ENCODE measurements at places on chromosomes 2 and 18. TPM values are rescaled to one million over a fixed set of nuclear protein-coding genes. Genes with fewer than 3 reads are reported as not detected.

DNA sequence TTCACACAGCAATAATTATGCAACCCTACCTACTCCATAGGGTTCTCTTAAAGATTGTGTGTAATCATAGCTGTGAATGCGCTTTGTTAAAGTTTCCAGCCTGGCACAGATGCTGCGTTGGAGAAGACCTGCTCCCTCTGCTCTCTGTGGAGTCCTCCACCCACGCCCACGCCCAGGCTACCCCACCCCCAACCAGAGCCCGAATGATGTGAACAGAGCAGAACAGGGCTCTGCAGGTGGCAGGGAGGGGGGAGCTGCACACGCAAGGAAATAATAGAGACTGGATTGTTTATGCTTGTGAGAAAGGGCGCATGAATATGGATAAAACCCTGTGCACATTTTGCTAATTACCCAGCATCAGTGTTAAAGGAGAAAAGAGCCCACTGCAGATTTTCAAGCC, 447.5 kb downstream of the BCL11A start:
- DNase-seq = no peak

DNA sequence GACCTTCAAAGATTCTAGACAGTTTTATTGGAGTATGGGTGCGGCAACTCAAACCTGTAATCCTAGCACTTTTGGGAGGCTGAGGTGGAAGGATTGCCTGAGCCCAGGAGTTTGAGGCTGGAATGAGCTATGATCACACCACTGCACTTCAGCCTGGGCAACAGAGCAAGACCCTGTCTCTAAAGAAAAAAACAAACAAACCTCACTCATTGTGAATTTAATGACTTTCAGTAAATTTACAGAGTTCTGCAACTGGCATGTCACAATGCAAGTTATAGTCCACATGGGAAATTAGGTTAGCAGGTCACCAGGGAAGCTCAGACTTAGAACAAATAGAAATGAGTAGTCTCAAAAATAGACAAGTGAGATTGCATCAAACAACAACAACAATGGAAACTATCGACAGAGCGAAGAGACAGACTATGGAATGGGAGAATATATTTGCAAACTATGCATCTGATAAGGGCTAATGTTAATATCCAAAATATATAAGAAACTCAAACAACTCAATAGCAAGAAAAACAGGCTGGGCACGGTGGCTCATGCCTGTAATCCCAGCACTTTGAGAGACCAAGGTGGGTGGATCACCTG, 6.7 kb upstream of the NRBP1 start:
- DNase-seq = no peak

The IL1F10 gene
- not detected for total RNA-seq

The EPHA4 gene
- total RNA-seq = 3.5 TPM

DNA sequence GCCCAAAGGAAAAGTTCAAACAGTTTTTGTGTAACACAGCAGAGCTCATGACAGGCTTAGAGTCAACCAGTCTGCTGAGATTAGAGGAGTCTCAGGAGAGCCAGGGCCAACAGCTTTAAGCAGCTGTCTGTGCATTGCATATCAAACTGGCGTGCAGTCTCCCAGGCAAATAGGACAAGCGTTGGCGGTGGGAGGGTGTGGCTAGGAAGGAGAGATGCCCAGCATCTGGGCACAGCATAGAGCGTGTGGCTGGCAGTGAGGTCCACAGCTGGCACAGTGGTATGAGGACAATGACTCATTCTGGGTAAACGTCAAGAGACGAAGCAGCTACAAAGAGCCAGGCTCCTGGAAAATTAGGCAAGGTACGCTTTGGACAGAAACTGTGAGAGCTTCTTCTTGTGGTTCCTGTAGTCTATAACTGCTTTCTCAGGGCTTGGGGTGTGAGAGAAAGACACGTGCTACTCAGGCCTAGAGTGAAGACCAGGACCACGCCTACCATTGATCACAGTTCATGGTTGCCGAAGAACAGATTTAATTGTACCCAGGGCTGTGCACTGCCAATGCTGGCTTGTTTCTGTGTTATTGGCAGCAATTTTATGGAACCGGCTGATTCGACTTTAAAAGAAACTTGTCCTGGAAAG, 14.8 kb downstream of the ZAP70 start:
- no peak for DNase-seq

DNA sequence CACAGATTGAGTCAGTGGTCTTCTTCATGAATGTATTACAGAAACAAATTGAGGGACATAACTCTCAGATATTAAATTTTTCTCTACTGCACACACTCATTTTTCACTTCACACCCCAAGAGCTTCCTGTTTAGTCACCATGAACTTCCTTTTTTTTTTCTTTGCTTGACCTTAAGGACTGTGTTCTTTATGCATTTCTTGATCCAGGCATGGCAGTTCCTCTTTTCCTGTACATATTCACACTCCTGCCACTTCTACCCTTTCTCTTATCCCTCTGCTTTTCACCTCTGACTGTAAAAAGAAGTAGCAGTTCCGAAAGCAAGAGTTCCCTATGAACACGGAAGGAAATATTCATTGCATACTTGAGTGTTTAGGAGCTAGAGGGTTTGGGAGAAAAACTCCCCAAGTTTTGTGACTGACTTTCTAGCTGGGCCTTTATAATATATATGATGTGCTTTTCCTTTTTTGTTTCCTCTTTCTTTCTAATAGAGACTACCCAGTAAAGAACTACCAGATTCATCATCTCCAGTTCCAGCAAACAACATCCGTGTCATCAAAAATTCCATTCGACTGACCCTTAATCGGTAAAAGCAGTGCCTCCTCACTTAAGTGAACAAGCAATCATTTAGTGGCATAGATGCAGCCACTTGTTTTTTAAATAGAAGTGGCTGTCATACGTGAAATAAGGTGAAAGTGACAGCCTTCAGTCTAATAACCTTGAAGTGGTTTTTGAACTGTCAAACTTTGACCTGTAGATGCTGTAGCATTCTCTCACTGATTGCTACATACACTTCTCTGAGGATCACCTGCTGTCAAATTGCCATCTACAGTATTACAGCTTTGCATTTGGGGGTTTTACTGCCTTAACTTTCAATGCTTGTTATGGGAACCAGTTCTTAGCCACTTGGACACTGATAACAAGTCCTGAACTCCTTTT, 40.8 kb downstream of the PAPOLG start:
- no peak for DNase-seq

- DNase-seq = no peak
Measured at GRCh38 chr2:122384768-122385333, 629.4 kb downstream of the TSN start.

The UGT1A10 gene
- total RNA-seq = not detected

- DNase-seq = no peak
Measured at GRCh38 chr2:127887776-127888130, 2.0 kb upstream of the AMMECR1L start.

DNA sequence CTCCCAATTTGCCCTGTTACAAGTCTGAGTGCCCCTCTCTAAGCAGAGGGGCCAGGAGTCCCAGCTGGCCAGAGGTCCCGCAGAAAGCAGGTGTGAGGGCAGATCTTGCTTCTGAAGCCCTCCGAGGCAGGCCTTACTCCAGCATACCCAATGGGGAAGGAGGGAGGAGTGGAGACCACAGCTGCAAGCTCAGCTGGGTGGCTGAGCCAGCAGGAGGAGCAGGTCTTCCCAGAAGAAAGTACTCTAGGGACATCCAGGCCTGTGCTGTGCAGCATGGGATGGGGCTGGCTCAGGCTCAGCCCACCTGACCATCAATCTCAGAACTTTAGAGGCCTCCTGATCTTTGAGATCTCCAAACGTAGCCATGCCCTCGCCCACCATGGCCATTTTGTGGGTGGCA, 31.3 kb downstream of the PLB1 start:
- DNase-seq = no peak

The NCL gene
- total RNA-seq = 1,077 TPM

DNA sequence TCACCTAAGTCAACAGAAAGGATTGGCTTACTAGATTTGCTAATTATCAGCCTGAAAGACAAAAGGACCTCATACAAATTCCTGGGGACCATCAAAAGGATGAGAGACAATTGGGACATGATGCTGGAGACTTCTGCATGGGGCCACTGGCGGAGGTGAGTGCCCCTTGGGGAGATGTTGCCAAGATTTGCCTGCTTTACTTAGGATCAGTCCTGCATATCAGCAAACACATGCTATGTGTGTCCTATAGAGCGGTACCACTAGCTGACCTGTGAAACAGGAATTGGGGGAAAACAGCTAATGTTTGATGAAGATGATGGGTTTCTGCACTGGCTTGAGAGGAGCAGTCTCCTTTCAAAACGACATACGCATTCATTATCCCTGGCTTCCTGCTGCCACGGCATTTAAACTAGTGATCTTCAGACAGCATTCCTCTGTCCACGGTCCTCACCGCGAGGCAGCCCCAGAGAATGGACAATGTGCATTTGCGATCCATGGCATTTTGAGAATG, 104.2 kb downstream of the TGIF1 start:
- no peak for DNase-seq

DNA sequence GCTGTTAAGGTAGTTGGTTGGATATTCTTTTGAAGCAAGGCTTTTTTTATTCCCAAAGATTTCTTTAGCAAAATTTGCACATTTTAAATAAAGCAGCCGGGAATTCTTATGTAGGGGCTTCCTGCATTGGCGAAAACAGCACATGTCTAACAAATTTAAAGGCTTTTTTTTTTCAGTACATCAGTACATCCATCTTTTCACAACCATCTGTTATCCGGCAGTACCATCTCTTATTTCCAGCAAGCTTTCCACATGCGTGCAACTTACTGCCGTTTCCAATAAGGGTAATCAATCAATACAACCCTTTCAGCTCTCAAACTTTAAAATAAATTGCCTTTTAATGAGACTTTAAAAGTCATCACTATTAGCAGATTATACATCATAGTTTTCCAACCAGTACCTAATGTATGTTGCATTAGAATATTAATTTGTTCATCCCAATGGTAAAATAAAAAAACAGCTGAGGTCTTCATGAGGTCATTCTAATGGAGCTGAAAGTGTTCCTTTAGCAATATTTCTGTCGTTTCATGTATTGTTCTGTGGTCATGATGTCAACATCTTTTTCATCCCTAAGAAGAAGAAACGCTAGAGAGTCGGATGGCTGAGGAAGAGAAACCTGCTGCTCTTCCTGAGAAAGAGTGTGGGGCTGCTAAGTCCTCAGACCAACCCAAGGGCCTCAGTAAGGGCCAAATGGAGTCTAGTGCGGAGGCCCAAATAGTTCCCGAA, 81.4 kb upstream of the UNC80 start:
- no peak for DNase-seq

The CTAGE1 gene
- not detected for total RNA-seq

GRCh38 chr2:27672723-27673486, 9.2 kb downstream of the SLC4A1AP start:
- DNase-seq = no peak

The CHRND gene
- total RNA-seq = not detected

GRCh38 chr2:204199357-204199756, 262.8 kb downstream of the ICOS start:
- no peak for DNase-seq

- no peak for DNase-seq
Measured at GRCh38 chr18:36745219-36745975, 83.4 kb downstream of the TPGS2 start.

The RUFY4 gene
- 0.27 TPM for total RNA-seq

The SGPP2 gene
- total RNA-seq = 1.6 TPM
